ENCODE measurements at places on chromosomes 4 and X. TPM values are rescaled to one million over a fixed set of nuclear protein-coding genes. Genes with fewer than 3 reads are reported as not detected.

HAND2 gene
- total RNA-seq = not detected

RPS6KA6 gene
- total RNA-seq = not detected

MBNL3 gene
- 3.0 TPM for total RNA-seq

CFAP99 gene
- 0.42 TPM for total RNA-seq

DNA sequence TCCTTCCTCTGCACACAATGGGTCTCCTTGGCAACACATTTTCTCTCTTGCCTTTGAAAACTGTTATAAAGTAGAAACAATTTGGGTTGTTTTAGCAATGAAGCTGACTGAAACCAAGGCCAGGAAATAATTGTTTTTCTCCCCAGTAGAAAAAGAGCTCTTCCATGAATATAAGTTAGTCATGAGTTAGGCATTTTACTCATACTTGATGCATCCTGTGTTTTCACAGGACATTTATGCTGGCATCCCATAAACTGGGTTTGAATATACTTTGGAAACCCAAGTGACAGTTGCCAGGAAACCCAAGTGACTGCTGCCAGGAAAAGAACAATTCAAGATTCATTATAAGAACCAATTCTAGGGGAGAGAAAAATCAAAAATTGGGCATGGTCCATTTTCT, 128.6 kb upstream of the NPY2R start:
- peak; percentile 29 for DNase-seq

DNA sequence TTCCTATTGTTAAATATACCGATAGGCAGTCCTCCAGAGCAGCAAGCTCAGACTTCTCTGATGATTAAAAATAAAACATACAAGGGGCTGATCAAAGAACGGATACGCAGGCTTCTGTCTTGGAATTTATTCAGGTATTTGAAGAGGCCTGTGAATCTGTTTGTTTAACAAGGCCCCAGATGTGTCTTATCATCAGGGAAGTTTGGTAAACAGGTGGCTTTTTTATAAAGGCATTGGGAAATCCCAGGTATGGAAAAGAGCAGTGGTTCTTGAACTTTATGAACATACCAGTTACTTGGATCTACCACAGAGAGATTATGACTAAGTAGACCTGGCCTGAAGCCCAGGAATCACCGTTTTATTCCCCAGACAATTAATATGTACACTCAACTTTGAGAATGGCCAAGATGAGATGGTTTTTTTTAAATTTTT, 47.9 kb downstream of the SOWAHB start:
- DNase-seq = peak; percentile 94

DNA sequence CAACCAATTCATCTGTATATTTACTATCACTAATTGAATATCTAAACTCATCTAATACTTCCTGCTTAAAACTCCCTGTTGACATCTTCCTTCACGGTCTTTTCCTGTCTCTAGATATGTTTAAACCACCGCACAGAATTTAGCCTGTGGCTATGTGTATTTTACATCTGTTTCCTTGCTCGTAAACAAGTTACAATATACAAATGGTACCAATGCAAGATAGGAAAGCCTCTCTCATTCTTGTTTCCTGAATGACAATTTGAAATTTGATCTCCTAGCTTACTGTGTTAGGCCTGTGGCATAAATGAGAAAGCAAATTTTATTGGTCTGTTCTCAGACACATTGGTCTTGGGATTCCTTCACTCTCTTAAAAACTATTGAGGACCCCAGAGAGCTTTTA, 89.7 kb upstream of the PCDH7 start:
- no peak for DNase-seq

DNA sequence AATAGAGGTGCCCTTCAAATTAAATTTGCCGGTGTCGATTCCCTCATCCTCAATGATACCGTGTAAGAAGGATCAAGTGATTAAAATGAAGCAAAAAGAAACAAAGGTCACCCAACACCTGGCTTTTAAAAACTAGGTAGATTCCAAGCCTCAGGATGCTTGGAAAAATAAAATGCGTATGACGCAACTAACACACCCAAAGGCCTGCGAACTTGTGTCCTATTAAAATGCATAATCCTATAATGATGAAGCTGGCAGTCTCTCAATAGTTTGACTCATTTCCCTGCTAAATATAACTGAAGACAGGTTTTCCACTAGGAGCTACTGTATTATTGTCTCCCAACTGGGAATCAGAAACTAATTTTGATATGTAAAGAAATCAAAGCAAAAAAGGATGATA, 263.2 kb downstream of the DHX15 start:
- DNase-seq = peak; percentile 79

- no peak for DNase-seq
Measured at GRCh38 chrX:45689971-45690370, 489.3 kb upstream of the DIPK2B start.

- DNase-seq = no peak
Measured at GRCh38 chr4:158067646-158068045, 105.2 kb downstream of the GASK1B start.

CT45A5 gene
- total RNA-seq = not detected

GRCh38 chr4:1244978-1245471, 3.9 kb downstream of the CTBP1 start:
- no peak for DNase-seq

GRCh38 chrX:100649550-100650356, 5.8 kb downstream of the SRPX2 start:
- peak; percentile 77 for DNase-seq

CSAG3 gene
- total RNA-seq = 2.6 TPM

SPANXA2 gene
- total RNA-seq = 157 TPM

MAB21L2 gene
- 4.4 TPM for total RNA-seq

GRCh38 chr4:74418063-74418670, 26.8 kb upstream of the AREG start:
- DNase-seq = peak; percentile 90

GRCh38 chr4:140330311-140330900, 43.0 kb upstream of the SCOC start:
- DNase-seq = peak; percentile 37

DNA sequence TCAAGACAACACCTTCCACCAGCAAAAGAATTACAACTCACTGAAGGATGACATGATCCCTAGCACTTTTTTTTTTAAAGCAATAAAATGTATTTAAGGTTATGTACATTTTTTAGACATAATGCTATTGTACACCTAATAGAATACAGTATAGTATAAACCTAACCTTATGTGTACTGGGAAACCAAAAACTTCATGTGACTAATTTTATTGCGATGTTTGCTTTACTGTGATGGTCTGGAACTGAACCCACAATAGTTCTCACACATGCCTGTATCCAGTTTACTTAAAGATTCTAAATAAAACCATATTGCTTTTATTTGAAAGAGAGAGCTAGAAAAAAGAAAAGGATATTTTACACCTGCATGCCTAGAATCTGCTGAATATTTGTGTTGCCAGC, 4.4 kb upstream of the STS start:
- no peak for DNase-seq

FNIP2 gene
- total RNA-seq = 15.2 TPM

DNA sequence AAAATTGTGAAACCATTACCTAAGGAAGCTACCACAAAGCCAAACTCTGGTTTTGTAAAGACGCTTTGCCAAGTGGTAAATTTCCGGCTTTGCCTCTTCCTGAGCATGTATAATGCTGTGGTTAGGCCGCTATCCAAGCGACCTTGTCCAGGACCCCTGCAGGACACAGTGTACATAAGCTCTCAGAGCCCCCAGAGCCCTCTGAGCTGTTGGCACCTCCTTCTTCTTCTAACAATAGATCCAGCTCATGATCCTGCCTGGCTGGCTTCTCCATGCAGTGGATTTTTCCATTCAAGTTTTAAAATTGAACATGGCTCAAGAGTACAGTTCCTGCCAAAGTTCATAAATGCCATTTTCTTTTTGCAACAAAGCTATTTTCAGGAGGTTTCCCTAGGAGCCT, 326.7 kb downstream of the MAPK10 start:
- peak; percentile 86 for DNase-seq

MAGEA2 gene
- total RNA-seq = 0.94 TPM

DMRTC1 gene
- total RNA-seq = not detected

GRCh38 chr4:182766857-182767250, 150.3 kb downstream of the DCTD start:
- no peak for DNase-seq

GRCh38 chrX:39826813-39827543, 270.8 kb downstream of the BCOR start:
- no peak for DNase-seq

GRCh38 chr4:107792711-107793110, 32.0 kb upstream of the SGMS2 start:
- no peak for DNase-seq

IL15 gene
- total RNA-seq = 8.1 TPM

DNA sequence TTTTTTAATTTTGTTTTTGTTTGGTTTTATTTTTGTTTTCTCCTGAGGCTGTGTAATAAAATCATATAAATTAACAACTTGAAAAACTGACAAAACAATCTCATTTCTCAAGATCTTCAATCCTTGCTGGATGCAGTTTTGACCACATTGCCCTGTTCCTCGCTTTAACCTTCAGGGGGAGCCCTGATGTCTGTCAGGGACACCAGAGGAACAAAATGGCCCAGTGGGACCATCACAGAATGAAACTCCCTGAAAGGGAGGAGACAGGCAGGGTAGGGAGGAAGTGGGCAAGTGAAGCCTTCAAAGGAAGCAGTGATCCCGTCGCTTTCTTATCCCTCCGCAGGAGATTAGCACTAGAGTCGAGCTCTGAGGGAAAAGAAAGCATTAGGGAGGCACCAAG, 274.9 kb upstream of the LDB2 start:
- peak; percentile 76 for DNase-seq

DNA sequence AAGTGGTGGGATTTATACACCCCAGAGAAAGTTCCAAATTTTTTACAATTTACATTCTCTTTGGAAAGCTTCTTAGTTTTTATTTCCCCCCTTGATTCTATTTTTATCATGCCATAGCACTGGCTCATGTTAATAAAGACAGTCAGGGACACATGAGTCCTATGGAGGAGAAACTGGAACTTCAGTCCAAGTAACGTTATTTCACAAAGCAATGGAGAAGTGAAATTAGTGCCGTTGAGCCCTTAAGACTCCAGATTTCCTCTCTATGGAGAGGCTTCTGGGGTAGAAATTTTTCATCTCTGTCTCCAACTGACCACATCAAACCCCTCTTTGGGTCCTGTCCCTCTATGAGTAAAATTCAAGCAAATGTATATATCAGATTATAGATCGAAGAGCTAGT, 12.8 kb upstream of the TASL start:
- no peak for DNase-seq
